Brain (organoid and tissue), 16 donors: ENCODE measurements at places on chromosomes 3 and 15.

GRCh38 chr15:29612096-29612495, 210.2 kb downstream of the TJP1 start:
- DNase-seq, result no peak

GRCh38 chr15:48722764-48723661, 77.5 kb upstream of the FBN1 start:
- no peak for DNase-seq

- no peak for DNase-seq
Observed at GRCh38 chr15:85839643-85840042, 44.9 kb upstream of the KLHL25 start.

DNA sequence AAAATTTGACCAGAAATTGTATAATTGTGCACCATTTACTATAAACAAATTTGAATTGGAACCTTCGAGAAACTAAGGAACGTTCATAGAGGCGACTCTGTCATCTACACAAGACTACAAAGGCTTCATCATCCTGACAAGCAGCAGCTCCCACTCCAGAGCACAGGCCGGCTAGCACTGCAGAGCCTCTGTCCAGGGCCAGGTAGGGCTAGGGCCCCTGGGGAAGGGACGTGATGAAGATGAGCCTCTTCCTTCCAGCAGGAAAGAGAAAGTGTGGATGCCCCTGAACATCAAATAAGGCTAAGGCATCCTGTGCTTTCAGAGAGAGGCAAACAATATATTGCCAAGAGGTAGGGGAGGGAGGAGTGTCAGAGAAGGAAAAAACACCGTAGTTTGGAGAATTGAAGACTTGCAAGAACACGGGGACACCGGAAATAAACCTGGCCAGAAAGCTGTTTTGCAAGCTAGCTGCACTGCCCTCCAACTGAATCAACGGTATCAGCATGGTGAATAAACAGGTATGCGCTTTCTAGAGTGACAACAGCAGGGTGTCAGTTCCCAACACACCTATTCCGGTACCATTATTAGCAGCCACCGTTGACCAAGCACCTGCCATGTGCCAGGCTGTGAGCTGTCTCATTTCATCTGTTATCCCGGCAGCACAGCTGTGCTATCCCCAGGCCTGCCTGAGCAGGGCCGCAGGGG, 12.4 kb downstream of the XXYLT1 start:
- no peak for DNase-seq

DNA sequence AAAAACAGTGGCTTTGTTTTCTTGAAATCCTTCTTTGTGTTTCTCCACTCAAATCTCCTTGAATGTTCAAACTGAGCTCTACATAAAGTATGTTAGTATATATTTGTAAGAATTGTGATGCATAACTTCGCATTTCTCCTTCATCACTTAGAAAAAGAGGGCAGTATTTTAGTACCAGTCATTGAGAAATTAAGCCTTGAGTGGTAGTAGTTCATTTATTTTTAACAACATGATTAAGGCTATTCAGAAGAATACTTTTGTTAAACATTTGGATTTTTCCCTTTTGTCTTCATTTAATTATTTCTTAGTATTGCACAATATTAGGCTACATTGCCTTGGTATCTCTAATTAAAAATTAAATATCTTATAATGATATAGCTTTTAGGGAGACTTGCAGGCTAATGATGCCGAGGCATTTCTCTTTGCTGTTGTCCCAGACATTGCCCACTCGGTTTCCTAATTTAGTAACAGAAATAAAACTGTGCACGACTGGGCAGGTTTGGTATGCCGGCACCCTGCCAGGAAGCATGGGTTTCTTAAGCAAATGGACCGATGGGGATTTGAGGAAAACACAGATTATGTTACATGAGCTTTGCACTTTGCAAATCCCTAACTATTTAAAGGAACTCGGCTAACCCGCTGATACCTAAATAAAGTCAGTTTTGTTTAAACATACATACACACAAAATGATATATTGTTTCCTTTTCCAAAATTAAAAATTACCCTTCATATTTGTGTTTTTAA, 54.7 kb downstream of the LRRC28 start:
- DNase-seq, result peak; percentile 55

DNA sequence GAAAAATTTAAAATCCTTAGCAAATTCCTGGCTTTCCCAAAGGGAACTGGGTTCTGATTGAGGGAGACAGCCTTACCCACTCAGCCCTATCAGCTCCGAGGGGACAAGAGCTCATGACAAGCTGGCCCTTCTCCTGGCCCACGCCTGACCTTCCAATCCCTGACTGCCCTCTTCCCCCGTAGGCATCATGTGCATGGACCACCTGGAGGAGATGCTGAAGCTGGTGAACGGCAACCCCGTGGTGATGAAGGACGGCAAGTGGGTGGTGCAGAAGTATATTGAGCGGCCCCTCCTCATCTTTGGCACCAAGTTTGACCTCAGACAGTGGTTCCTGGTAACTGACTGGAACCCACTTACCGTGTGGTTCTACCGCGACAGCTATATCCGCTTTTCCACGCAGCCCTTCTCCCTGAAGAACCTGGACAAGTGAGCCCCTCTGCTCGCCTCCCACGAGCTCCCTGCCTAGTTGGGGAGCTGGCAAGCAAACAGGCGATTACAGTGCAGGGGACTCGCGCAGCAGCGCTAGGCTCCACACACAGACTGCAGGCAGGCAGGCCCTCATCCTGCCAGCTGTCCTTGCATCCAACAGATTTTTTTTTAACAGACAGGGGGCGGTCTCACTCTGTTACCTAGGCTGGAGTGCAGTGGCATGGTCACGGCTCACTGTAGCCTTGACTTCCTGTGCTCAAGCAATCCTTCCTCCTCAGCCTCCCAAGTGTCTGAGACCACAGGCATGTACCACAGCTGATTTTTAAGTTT, 16.8 kb downstream of the RPUSD3 start:
- DNase-seq, result peak; percentile 19

- no peak for DNase-seq
Observed at GRCh38 chr3:124620600-124621063, 109.6 kb upstream of the UMPS start.

DNA sequence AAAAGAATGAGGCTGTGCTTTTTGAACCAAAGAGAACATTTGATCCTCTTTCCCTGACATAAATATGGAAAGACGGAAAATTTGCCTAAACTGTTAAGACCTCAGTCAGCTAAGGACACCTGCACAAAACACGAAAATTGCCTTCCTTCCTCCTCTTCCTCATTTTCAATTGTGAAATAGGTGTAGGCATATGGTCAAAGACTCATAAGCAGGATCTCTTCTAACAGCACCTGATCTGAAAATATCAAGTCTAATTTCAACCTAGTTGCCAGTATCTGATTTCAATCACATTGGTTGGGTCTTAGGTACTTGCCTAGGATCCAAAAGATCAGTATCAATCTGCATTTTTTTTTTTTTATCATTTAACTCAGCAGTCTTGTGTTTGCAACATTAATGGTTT, 215.7 kb upstream of the SLC2A2 start:
- no peak for DNase-seq

GRCh38 chr15:60418096-60418495, 20.3 kb upstream of the ANXA2 start:
- no peak for DNase-seq

- DNase-seq, result peak; percentile 50
Observed at GRCh38 chr3:12663401-12663935, 449 bp downstream of the RAF1 start.

DNA sequence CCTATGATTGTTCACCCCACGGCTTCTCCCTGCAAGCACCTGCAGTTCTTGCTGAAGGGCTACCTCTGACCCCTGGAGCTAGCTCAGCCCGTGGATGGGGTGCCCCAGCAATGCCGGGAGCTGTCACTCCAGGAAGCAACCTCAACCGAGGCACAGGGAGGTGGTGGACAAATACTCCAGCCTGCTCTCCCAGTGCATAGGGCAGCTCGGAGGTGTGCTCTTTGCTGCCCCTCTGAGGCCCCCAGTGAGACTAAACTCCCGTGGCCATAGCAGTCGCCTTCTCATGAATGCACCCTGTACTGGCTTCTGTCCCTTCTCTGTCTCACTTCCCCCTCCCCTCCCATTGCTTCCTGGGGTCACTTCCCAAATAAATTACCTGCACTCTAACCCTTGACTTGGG, 48.5 kb downstream of the LINGO1 start:
- no peak for DNase-seq

- DNase-seq, result no peak
Observed at GRCh38 chr15:28962851-28963710, 77.3 kb downstream of the APBA2 start.

DNA sequence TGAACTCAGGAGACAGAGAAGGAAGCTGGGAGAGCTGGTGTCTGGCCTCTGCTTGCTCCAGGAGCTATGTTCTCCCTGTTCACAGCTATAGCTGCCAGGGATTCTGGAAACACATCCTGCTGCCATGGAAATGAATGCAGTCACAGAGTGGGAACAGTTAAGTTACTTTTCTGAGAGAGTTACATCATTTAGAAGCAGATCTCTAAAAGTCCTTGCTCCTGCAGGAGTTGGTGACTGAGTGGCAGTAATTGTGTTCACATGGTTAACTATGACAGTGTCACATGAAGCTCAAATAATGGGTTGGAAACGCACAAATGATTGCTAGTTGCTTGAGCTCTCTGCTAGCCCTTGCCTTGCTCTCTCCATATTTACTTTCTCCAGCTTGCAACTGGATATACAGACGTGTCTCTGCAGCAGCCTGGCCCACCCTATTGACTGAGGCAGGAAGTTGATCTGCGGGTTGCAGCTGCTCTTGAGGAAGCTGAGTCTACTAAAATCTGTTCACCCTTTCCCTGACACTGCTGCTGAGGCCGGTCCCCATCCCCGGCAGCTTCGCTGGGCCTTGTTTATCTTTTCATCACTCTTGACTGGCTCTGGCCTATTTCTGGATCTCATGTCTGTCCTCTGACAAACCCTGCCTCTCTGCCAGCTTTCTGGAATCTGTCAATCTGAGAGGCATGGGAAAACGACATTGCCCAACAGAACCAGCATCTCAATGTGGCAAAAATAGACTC, 16.7 kb upstream of the ISLR start:
- peak; percentile 53 for DNase-seq

- no peak for DNase-seq
Observed at GRCh38 chr3:133986311-133986710, 43.4 kb downstream of the SLCO2A1 start.

DNA sequence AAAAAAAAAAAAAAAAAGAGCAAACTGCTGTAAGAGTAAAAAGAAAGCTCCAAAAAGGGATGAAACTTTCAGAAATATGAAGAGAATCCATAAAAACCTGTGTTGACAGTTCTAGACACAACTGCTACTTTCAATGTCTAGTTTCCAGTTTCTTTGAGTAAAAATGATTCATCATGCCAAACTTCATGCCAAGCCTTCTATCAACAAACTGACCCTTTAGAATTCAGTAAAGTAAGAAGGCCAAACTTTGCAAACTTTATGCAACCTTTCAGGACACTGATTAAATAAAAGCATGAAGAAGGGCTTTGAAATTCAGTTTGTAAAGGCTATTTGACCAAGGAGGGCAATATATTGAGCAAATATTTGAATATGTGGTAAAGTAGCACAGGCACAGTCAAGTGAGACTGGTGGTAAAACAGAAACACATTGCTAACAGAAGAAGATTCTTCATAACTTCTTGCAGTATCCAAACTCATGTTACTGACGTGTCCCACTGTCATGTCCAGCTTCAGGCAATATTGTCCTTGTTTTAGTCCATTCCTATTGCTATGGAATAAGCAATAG, 56.3 kb upstream of the CFAP20DC start:
- no peak for DNase-seq

GRCh38 chr3:93973131-93974126, at the start of gene PROS1:
Gene PROS1, minus strand, starts transcription at chr3:93973896. Its CDS starts 147 bp downstream, at chr3:93973749.
- DNase-seq, result peak; percentile 85

- no peak for DNase-seq
Observed at GRCh38 chr3:42537350-42537749, 34.9 kb downstream of the VIPR1 start.

GRCh38 chr3:138378990-138379389, 30.6 kb downstream of the MRAS start:
- no peak for DNase-seq

DNA sequence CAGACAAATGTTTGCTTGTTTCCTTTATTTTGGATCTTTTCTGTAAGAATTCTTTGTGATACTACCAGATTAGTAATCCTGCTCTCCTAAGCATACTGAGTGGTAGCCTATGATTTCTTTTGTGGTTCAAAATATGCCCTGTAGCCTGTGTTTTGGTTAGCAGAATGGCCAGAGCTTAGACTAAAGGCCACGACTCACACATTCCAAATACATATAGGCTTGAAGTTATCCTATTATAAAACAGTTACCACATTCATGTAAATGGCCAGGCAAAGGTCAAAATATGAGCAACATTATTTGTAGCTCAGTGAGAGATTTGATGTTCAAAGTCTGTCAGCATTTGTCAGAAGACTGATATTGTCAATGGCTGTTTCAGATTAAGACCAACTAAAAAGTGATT, 84.5 kb downstream of the MITF start:
- DNase-seq, result no peak

DNA sequence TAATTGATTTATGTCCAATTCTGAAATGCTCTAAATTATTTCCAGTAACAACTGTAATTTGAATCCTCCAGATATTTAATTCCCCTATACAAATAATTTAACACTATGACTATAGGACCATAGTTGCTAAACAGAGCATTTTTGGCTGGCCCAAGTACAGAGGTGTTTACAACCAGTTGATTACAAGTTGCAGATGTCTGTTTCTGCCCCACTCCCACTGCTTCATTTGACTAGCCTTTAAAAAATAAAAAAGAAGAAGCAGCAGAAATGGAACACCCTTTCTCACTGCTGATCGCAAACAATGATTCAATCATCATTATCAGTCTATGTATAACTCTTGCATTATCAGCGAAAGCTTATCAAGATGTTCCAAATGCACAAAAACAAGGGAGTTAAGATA, 54.6 kb downstream of the SENP7 start:
- DNase-seq, result no peak

DNA sequence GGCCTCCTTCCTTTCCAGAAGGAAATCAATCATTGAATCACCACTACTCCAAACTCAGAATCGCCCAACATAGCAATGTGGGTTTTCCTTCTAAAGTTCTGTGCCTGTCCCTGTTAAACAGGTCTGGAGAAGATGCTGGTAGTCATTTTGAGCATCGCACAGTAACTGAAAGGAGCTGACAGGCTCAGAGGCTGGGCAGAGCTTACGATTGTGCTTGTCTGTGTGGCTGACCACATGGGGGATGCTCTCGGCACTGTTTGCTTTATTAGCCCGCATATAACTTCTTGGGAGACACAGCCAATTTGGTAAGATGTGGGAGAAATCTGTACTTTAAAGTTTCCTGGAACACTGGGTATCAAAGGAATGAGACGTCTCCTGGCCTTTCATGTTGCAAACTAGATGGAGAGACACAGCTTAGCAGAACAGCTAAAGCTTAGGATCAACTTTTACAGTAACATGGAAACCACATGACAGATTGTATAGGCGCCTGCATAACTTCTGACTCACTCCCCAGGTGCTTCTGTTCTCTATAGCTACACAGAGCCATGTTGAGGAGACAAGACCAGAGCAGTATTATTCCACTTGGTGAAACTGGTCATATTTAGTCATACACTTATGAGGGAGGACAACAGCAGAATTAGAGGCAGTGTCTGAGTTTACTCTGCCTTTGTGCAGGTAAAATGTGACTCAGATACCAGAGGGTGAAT, 374.1 kb downstream of the RORA start:
- no peak for DNase-seq
